ENCODE measurements at places on chromosomes 4 and X.

DNA sequence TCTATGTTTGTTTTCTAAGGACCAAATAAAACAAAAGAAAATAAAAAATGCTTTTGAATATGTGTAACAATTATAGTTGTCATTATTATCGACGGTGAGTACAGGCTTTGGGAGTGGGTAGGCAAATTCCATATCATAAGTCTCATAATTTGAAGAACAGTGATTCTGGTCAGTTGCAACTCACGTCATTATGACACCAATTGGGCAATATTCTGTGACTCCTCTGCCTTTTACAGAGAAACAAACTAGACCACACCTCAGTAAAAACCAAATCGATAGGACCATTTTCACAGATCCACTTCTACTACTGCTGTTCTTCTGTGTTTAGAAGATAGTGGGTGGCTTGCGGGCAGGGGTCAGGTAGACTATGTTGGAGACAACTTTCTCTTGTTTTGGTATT is 250.1 kb downstream of the C4orf33 start:
- DNase-seq, result no peak

DNA sequence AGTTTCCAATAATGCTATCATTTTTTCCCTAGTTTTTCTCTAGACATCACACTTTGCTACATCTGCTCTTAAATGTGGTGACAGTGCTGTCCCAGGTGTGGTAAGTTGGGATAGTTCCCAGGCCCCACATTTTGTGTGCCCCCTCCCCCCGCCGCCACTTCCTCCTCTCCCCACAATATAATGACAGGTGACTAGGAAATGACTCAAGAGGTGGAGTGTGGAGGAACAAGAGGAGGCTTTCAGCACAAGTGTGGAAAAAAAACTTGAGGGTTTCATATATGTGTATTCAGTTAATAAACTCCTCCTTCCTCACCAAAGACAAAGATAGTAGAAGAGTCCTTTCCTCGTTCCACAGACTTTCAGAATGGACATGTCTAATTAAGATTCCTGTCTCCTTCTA is 18.3 kb upstream of the IL21 start:
- DNase-seq, result no peak

GRCh38 chr4:128519163-128519830 is 231.7 kb upstream of the PGRMC2 start:
- DNase-seq, result no peak

GRCh38 chr4:124105212-124105611 is 607.3 kb downstream of the ANKRD50 start:
- no peak for DNase-seq

DNA sequence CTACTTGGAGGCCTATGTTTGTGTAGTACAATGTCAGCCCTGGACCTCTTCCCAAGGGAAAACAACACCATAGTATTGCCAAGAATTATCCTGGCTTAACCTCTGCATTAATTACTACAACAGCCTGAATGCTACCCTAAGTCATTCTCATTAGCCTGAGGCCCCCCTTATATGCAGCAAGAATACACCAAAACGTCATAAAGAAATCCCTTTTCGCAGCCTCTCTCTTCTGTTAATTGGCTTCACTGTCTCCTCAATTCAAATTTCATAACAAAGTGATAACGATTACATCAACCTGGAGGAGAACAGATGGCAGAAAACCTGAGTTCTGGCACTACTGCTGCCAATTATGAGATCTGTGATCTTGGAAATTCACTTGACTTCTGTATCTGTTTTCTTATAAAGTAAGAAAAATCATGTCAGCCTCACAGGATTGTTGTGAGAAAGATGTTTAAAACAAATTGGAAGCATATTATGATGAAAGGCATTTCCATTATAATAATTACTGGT is 1663.1 kb downstream of the STIM2 start:
- no peak for DNase-seq

DNA sequence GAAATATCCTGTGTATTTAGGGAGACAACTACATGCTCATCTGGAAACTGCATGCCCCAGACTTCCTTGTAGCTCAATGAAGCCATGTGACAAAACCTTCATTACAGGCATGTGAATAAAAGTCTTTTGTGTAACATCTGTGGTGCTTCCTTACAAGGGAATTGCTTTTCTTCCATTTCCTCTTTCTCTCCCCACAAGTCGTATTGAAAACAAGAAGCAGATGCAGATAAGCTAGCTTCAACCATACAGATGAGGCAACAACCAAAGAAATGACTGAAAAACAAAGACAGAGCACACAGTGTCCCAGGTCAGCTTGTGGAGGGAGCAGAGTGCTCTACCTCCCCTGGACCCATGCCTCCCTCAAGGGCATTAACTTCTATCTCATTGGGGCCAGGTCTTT is 115.8 kb upstream of the INPP4B start:
- DNase-seq, result no peak

DNA sequence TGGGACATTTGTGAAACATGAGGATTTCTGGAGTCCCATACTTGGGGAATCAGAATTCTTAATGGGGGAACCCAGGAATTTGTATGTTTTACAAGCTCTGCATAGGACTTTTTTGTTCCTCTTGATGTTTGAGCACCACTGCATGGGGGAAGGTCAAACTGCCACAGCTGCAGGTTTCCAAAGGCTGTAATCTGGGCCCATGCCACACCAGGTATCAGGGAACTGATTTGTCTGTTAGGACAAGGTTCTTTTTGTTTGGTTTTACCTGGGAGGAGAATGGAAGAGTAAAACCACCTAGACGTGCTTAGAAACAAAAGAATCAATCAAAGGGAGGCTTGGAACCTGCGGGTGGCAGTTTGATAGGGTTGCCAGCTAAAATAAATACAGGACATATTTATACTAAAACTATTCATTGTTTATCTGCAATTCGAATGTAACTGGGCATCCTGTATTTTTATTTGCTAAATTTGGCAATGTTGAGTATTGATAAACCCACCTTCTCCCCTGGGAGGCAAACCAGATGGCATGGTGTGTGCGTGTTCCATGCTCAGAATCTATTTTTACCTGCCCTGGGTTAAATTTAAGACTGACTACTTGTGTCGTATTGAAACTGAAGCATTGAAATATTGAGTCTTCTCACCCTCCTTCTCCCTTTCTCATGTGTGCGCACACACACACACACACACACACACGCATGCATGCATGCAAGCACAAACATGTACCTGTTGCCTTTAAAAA is 63.7 kb downstream of the TMEM164 start:
- DNase-seq, result no peak

- DNase-seq, result no peak
These were observed 102.5 kb downstream of the SH3RF1 start for GRCh38 chr4:169167957-169168858.

DNA sequence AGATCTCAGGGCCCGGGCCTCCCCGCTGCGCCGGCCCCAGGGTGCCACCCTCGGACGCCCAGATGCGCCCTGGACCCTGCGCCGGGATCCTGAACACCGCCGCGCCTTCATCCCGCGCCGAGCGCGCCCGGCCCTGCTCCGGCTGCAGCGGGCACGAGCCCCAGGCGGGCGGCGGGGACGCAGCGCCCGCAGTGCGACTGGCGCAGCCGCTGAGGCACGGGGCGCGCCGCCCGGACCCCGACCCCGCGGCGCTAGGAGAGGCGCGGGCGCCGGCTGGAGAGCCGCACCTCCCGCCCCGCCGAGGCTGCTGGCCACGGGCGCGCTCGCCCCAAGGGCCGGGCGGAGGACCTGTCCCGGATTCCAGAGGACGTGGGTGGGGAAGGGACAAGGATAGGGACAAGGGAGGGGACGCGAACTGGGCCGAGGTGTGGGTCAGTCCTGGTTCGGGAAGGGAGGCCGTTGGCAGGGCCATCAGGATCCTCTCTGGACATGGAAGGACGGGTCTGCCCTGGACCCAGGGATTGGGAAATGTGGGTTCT is 1.1 kb downstream of the ZFYVE28 start:
- DNase-seq, result no peak

DNA sequence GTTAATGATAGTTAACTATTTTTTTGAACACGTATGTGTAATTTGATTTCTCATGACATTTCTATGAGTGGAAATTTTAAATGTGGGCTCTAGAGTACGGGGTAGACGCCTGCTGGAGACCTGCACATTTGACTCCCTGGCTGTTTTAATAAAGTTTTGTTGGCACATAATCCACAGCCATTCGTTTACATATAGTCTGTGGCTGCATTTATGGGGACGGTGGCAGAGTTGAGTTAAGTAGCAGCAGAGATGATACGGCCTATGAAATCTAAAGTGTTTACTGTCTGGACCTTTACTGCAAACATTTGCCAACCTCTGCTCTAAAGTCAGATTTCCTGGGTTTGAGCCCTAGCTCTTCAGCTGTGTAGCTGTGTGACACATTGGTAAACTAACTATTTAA is 118.8 kb downstream of the CHRNA9 start:
- no peak for DNase-seq

GRCh38 chrX:55593756-55594257 is 29.4 kb upstream of the FOXR2 start:
- DNase-seq, result no peak

GRCh38 chr4:94334962-94335361 is 7.7 kb downstream of the HPGDS start:
- DNase-seq, result no peak

DNA sequence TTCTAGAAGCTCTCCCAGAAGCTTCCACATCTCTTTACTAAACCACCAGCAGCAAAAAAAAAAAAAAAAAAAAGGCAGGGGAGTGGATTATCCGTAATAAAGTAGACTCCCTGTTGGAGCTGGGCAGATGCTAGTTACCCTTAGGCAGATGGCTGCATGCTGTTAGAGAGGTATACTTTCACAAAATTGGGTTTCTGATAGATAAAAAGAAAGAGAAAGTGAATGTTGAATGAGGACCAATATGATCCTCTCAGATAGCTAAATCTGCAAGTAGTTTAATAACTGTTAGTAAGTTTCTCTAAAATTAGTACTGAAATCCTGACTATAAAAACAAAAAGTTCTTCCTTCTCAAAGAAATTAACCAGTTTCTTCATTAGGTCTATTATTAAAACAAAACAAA is 195.4 kb downstream of the ANAPC10 start:
- DNase-seq, result no peak

- DNase-seq, result no peak
These were observed 22.4 kb downstream of the AFF1 start for GRCh38 chr4:86957215-86957614.

GRCh38 chrX:38060331-38060878 is 54.1 kb downstream of the SYTL5 start:
- DNase-seq, result no peak

DNA sequence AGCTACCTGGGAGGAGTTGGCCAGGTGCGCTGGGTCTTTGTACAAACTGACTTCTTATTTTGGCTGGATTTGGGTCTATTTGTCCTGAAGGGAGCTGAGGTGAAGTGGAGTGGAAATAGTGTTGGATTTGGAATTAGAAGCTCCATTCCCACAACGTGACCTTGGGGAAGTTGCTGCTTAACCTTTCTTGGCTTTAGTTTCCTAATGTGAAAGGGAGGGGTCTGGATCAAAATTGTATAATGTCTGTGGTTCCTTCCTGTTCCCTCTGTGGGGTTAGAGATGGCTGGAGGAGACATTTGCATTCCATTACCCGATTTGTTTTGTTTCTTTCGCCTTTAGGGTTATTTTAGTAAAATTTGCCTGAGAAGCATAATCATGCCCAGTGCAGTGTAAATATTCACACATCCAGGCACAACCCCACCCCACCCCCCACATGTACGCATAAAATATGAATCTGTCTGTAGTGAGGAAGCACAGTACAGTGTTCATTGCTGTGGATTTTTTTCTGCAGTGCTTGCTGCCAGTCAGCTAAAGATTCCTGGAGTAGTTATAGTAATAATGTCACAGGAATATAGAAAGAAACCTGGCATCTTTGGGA is 21.5 kb downstream of the JADE1 start:
- DNase-seq, result no peak

DNA sequence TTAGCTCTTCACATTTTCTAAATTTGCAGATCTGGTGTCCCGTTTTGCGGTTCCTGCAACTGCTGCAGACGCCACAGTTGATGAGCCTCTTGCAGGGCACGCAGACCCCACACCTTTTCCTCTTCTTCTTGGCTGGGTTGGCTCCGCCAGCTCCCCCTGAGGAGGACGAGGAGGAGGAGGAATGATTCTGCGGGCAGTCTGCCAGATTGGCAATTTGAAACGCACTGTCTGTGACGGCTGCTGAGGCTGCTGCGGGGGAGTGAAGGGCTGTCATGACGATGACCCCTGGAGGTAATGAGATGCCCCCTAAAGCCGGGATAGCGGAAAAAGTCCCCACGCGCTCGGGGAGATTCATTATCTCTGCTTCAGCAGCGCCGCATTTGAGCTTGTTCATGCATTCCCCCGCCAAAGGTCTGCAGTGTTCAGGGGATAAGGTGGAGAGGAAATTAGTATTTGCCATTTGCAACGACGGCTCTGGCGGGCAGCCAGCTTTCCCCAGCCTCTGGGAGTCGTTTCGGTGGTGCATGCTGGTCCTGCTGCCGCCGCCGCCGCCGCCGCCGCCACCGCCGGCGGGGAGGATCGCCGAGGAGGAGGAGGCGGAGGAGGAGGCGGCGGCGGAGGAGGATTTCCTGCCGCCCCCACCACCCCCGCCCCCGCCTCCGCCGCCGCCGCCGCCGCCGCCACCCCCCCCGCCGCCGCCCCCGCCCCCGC is 3.8 kb downstream of the CXXC4 start:
- peak; percentile 6 for DNase-seq

DNA sequence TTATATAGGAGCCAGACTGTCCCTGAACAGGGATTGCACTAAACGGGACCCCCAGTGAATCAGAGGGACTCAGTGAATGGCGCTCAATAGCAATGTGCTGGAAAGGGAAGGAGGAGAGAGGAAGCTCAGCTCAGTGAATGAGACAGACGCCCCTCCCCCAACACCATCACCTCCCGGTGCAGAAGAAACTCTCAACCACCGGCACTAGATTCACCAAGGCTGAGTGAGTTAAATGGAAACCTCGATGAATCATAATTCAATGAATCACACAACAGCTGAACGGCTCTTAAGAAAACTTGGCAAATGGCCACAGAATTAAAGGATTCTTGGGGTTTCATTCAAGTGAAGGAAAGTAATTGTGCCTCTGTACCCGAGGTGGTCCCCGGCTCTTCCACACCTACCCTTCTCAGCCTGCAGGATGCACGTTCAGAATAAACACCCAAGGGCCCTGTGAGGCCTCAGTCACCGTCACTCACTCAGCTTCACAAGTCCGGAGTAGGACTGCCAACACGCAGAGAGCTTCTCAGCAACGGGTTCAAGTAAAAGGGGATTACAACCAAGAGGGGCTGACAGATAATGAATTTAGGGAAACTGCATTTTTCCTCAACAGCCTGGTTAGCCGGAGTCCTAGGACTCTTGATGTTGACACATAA is 29.3 kb downstream of the CRMP1 start:
- DNase-seq, result peak; percentile 39

GRCh38 chrX:1852082-1852481 is 237.2 kb downstream of the ASMT start:
- no peak for DNase-seq

GRCh38 chr4:76016393-76016792 is 6.9 kb downstream of the CXCL10 start:
- DNase-seq, result no peak

Data from activated CD4-positive, alpha-beta T cell treated with anti-CD3 and anti-CD28 coated beads for 24 hours (primary cell).